ENCODE measurements at places on chromosomes 5 and 9.

DNA sequence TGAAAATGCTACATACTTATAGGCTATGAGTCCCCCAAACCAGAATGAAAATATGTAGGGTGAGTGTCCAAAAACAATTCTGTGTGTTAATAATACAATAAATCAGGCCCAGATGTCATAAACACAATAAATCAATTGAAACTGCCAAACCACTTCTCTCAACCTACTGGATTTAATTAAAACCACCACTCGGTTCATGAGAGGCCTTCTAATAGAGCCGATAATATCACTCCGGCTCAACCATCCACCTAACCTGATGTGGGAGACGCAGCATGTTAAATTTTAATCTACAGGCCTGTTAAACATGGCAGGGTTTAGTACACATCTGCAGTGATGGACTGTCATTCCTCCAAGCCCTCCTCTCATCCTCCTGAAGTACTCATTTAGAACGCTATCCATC is 734.5 kb upstream of the ZNF608 start:
- DNase-seq: no peak

DNA sequence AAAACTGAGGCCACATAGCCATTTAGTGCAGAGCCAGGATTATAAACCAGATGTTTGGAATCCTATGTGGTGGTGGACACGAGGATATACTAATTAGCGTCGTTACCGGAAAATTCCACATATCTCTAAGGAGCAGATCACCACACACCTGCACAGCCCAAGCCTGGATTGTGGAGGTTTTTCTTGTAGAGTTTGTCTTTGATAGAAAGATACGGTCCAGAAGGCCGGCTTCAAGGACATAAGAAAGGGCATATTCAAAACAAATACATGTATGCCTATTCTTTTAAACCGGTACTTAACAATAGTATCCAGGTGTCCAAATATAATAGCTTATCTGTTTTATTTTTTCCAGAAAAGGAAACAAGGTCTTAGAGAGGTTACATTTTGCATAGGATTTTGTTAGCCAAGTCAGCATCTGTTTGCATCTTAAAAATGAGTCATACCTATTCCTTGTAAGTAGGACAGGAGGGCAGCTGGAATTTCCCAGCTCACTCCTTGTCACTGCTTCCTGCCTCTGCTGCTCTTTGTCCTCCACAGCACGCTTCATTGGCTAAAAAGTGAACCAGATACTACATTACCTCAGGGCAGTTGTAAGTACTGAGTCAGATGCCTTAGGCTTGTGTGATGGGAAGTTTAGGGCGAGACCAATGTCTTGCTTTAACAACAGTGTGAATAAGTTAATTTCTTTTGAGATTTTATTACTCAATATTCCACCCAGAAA is 3.6 kb downstream of the TMC1 start:
- DNase-seq: peak; percentile 38

- no peak for DNase-seq
These were observed 1.7 kb downstream of the MED22 start for GRCh38 chr9:133346021-133346785.

DNA sequence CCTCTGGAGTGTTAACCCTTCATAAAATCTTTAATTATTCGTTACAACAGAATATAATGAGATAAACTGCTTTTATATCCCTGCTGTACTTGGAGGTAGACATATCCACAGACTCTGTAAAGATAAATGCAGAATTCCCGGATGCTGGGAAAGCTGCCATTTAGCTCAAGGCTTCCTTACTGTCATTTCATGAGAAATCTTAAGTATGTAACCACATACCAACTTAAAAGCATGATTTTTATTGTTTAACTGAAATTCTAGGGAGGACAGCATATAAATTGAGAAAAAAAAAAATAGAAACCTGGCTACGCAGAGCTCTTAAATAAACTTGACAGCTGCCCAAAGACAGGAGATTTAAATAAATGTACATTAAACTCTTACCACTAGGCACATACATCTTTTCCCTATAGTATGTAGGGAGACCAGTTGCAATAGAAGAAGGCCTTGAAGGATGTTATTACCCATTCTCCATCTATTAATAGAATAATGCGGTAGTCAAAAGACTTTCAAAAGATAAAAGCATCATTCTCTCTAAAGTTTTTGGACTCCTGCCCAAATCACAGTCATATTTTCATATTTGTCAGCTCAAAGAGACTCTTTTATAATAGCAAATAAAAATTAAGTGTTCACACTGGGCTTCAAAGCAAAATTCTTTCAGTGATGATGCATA is 373.8 kb downstream of the NDUFS4 start:
- no peak for DNase-seq

DNA sequence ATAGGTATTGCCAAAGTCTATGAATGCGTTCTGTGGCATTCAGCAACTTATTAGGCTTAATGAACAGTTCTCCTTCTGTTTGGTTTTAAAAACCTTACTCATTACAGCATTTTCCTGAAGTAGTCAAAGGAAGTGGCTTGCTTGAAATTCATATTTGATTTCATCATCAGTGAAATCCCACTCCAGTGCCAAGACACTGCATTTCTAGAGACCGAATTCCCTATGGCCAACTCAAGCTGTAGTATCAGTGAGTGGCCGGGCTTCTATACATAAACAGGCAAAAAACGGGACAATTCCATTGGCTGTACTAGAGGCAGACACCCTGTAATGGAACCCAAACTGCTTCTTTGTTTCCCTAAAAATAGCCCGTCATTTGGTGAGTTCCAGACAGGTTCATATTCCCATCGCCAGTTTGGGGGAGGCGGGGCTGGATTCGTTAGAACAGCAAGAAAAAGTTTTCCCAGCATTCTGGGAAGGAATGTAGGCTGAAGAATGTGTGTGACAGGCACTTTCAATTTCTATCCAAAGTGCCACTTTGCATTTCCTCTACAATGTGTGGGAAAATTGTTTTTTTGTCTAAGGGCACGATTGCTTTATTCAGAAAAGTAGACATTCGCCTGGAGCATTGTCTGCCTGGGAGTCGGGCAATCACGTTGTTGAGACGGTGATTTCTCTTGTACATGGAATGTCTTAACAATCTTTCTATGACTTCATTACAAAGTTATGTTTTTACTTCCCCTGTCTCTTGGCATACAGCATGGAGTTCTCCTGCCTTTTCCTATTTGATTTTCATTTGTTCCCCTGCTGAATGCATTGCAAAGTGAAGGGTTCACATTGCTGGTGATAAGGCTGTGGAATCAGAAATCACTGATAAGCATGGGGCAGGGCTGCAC is 141.8 kb upstream of the MAST4 start:
- no peak for DNase-seq

DNA sequence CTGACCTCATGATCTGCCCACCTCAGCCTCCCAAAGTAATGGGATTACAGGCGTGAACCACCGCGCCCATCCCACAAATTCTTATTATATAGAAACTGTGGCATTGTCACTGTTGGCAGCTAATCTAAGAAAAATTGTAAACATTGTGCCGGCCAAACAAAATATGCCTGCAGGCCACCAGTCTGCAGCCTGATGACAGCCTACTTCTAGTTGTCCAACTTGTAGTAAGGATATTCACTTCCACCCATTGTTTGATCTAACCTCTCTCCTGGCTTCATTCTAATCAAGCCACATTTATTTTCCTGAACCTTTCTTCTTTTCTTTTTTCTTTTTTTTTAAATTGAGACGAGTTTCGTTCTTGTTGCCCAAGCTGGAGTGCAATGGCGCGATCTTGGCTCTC is 13.7 kb upstream of the TMED9 start:
- DNase-seq: no peak

GRCh38 chr5:124806373-124807077 is 60.1 kb upstream of the ZNF608 start:
- DNase-seq: peak; percentile 39

DNA sequence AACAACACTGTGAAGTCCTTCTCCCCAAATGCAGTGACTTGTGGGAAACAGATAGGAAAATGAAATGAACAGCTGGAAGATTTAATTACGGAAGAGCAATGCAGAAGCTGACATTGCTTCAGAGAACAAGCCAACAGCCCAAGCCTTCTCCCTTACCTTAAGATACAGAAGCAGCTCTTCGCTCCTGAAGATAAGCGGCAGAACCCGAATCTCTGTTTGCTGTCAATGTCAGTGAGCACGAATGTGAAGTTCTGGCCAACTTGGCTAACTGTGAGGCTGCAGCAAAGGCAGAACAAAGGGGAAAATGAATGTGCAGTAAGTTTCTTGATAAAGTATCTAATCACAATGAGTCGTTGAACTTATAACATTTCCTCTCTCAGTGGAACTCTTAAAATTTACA is 172.4 kb downstream of the DENND1A start:
- no peak for DNase-seq

DNA sequence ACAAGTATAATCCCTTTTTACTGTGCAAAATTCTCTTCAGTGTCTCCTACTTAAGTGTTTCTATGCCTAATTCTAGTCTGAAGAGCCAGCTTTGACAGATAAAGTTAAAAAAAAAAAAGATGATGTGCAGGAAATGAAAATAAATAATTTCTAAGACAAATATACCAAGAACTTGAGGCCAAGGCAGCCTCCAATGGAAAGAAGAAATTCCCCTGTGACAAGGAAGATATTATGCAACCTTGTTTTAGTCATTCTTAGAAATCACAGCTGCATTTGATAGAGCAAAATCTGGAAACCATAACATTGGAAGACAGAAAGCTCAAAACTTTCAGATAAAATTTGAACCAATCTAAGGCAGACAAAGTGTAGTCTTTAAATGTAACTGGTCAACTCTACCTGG is 375.9 kb upstream of the TLE4 start:
- no peak for DNase-seq

- DNase-seq: peak; percentile 37
These were observed 81.3 kb upstream of the ELAVL2 start for GRCh38 chr9:23907343-23907742.

DNA sequence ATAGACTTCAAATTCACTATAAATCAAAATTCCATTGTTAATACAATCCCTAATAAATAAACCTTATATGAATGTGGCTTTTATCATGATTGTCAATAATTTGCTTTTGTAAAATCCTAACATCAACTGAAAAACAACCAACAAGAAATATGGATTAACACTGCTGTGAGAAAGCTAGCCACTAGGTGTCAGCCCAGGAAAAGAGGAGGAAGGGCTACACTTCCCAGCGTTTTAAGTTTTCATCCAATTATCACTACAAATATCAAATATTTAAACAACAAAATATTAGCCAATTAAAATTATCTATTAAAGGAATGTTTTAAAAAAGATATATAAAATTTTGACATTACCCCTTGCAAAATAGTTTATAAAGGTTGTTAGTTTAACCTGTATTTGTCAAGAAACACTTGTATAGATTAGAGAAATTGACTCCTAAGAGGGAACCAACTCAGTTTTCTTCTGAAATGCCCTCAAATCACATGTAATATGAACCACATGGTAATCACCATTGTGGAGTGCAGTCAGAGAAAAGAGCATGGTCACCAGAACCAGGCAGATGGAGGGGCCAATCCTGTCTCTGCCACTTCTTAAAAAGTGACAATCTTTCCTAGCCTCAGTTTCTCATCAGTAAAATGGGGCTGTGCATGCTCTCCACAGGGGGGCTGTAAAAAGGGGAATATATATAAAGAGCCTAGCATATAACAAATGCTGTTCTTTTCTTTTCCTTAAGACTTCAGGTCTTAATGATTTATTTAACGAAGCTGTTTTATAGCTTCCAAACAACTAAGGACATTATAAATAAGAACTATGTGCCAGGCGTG is 188.2 kb downstream of the CRB2 start:
- DNase-seq: peak; percentile 65

GRCh38 chr9:120693700-120694008 is 20.6 kb downstream of the MEGF9 start:
- no peak for DNase-seq

GRCh38 chr5:137252512-137252911 is 246.6 kb downstream of the SPOCK1 start:
- no peak for DNase-seq

DNA sequence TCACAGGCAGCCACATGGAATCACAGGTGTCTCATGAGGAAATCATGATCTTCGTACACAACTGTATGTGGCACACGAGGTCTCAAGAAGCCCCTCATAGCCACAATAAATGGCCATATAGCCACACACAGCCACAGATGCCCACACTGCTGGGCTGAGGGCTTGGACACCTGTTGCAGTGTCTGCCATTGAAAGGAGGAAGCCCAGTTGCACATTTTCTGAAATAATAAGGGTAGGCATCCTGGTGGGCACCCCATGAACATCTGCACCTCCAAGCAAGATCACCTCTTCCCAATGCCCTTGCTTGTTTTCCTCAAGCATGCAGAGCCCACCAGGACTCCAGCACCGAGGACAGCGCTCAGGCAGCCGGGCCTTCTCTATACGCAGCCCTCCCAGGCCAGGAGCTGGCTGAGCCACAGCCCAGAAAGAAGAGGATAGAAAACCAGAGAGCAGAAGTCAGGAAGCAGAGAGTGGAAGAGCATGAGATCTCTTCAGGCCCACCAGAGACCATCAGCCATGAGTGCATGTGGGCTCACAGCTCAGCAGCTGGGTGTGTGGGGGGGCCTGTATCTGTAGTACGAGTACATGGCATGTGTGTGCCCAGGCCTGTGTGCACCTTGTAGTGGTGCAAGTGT is 1.0 kb upstream of the ACSL6 start:
- peak; percentile 88 for DNase-seq

- no peak for DNase-seq
These were observed 92.6 kb downstream of the LIFR start for GRCh38 chr5:38463634-38464521.

Measured in GM23338 (cell line).